Stimulated activated CD8-positive, alpha-beta memory T cell treated with anti-CD3 and anti-CD28 coated beads, Interleukin-4, amount 100 ng/mL, for 1 hour (primary cell): ENCODE measurements at places on chromosomes 12 and 14.

GRCh38 chr12:114321524-114321923, 84.4 kb downstream of the TBX5 start:
- no peak for DNase-seq

DNA sequence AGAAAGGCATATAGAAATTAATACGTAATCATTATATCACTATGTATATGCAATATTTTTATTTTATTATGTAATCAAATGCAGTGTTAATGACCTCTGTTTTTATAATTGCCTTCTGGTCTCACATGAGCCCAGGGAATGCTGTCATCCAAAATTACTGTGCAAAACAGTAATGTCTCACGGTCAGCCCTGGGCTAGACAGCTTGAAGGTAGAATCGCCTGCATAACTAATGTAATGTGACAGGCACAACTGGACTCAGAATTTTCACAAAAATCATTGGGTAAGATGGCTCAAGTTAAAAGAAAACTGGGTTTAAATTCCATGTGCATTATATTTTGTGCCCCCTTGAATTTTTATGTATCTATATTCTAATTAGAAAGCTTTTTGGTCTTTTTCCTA, 293.3 kb downstream of the PPFIA2 start:
- no peak for DNase-seq

DNA sequence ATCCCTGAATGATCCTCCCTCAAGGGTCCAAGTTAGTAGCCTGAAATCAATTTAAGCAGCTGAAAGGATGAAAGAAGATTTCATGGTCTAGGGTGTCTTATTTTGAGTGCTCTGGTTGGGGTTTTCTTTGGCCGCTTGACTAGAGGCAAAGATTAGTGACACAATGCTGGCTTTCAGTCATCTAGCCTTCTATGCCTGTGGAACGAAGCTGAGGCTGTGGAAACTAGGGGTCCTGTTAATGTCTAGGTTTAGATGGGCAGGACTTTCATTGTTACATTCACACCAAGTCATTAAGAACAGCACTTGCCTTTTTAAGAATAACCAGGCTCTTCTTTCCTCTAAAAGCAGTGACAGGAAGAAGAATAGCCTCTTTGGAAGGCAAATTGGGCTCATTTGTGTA, 253.8 kb upstream of the E2F7 start:
- DNase-seq: no peak

- no peak for DNase-seq
These were observed 11.5 kb upstream of the TBPL2 start for GRCh38 chr14:55451950-55452349.

DNA sequence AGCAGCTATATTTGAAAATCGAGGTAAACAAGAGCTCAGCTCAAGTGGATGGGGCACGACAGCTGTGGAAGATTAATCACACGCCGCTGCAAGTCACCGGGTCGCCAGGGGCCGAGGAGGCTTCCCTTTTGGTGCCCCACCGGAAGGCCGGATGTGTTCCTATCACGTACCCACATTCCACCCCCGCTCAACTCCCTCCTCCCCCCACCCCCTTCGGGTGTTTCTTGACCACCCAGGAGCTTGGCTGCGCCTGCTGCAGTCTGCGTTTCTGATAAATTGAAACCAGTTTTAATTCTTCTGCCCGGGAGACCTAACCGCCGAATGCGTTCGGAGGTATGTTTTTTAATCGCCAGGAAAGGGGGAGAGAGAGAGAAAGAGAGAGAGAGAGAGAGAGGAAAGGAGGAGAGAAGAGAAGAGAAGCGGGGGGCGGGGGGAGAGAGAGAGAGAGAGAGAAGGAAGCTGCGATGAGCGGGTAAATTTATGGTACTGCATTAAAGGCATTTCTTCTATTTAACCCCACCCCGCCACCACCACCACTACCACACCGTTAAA, 1.8 kb downstream of the SLC8A3 start:
- DNase-seq: no peak

- DNase-seq: no peak
These were observed 53.2 kb downstream of the TESC start for GRCh38 chr12:117046011-117046369.

DNA sequence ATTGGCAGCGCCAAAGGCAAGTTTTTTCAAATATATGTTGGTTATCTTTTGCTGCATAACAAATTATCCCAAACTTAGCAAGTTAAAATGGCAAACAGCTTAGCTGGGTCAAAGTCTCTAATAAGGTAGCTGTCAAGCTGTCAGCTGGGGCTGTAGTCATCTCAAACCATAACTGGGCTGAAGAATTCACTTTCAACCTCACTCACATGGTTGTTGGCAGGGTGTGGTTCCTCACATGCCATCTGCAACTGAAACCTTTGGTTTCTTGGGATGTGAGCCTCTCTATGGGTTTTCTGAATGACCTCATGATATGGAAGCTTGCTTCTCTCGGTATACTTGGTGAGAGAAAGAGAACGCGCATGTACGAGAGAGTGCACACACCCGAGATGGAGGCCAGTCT, 125.4 kb downstream of the LRIG3 start:
- DNase-seq: no peak

DNA sequence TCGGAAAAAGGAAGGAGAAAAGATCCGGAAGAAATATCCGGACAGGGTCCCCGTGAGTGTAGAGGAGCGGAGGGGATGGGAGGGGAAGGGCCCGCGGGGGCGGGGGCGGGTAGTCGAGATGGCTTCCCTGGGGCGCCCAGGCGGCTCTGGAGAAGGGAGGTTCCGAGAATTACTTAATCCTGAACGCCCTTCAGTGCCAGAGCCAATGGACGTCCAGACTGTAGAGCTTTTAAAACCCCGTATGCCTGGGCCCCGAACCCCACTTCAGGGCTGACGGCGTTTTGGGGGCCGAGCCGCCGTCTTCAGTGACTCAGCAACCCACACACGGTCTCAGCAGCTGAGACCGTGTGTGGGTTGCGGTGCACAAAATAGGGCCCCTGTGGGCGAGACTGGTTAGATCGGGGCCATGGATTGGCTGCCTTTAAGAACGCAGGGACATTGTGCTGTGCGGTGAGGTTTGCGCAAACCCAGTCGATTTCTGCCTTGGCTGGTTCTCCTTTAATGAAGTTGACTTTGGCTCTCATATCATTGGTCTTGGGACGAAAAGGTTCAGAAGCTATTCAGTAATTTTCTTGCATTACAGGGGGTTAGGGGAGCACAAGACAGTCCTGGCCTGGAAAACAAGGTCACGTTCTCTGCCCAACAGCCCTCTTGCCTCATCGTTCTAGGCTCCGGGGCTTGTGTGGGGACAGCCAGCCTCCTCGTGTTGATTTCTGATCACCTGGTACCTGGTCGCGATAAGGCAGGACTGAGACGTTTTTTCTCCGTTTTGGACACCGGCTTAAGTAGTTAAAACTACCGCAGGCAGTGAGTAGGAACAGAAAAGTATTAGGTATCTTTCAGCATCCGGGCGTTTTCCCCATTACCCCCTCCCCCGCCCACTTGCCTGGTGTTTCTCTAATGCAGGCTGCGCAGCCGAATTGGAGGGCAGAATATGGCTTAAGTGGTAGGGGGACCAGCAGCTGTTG, 775 bp downstream of the GABARAPL1 start:
- peak; percentile 53 for DNase-seq

DNA sequence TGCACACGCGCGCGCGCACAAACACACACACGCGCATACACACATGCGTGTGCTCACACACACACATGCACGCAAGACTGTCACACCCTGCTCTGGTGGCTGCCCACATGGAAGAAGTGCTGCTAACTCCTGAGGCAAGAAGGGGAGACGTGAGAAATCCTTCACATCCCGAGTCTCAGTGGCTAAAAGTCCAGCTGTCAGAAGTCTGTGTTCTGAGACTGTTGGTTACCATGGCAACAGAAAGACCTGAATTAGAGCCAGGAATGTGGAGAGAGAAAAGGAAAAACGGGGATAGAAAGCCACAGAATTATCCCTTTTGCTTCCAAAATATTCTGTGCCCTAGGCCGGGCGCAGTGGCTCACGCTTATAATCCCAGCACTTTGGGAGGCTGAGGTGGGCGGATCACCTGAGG, 71.2 kb downstream of the PPFIBP1 start:
- no peak for DNase-seq

- no peak for DNase-seq
These were observed 8.4 kb downstream of the CATSPERB start for GRCh38 chr14:91723501-91723900.

DNA sequence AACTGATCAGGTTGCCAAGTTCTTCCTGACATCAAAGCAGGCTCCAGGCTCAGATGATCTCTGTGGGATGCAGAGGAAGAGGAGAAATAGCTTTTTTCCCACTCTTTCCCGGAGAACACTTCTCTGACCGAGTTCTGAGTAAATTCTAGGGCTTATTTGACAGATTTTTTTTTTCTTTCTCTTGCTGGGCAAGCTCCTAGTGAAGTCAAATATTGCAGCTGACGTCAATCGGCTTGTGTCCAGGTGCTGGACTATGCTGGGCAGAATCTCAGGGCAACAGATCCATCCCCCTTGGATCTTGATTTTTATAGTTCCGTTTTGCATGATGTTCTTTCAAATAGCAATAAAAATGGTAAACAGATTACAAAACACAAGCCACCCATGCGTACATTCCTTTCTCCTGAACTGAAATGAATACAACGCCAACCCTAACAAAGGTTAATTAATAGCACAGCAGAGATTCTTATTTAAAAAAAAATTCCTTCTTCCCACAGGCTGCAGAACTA, 182.2 kb downstream of the NOVA1 start:
- DNase-seq: no peak

DNA sequence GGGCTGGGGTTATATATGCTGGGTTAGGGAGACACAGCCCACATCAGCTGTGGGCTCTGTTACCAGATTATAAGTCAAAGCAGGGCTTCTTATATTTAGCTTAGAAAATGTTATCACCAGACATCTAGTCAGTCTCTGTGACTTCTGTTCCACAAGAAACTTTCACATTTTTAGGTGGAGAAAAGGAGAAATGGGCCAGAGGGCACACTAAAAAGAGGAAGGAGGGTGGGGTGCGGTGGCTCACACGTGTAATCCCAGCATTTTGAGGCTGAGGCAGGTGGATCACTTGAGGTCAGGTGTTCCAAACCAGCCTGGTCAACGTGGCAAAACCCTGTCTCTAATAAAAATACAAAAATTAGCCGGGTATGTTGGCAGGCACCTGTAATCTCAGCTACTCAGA, 28.0 kb upstream of the SLC38A1 start:
- no peak for DNase-seq

DNA sequence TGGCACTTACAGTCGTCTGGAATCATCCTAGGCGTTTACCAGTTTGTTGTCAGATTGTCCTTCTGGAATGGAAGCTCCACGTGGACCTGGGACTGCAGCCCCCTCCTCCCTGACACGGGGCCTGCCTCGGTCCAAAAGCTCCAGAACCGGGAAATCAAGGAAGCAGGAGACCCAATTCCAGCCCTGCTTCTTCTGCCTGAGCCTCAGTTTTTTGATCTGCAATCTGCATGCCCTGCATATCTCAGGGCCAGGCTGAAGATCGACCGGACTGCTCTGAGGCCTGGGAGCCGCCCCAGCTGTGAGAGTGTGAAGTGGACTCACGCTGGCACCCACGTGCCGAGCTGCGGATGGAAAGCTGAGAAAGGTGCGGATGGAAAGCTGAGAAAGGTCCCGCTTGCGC, 98.6 kb downstream of the SETD3 start:
- DNase-seq: no peak

DNA sequence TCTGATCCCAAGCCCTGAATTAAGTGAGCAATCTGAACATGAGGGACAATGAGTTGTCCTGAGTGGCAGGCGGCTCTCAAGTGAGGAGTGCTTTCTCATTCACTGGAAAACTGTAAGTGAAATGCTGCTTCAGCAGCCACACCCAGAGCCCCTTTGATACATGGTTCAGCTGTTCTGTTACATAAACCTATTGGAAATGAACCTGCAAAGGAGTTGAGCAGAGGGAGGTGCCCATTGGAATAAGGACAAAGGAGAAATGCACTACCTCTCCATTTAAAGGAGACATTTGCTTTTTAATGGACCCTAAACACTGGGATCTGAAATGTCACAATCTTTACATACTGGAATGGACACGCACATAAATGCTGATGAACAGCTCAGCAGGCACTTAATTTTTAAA, 169.9 kb downstream of the CACNA1C start:
- DNase-seq: no peak

DNA sequence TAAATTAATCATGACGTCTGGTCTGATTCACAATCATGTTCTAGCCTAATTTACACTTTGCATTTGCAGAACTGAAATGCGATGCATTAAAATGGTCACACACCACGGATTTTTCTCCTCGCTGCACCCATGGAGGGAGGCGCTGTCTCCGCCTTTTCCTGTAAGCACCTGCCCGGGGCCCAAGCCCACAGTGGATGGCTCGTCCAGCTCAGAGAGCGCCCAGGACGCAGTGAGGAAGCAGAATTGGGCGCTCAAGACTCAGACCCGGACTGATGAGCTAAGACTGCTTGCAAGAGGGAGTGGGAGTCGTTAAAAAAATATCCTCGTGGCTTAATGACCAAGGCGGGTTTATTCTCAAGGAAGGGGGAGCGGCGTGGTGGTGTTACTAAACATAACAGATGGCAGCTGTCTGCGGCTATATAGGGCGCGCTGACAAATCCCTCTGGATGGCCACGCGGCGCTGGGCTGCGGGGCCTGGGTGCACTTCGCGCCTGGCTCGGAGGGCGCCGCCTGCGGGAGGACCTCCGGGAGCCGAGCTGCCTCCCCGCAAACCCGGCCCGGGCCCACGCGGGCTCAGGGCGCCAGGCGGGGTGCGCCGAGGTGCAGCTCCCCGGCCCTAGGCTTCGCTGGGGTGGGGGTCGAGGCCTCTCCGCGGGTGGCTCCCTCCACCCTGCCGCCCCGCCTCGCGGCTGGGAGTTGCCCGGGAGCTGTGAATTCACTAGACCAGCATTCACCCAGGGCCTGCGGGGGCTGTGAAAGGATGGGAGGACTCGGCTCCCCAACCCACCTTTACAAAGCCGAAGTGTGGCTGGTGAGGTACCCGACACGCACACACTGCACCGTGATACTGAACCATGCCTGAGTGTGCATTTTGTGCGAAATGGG, 78.7 kb downstream of the PPM1A start:
- no peak for DNase-seq

- DNase-seq: no peak
These were observed 92.5 kb upstream of the NAP1L1 start for GRCh38 chr12:76176940-76177339.

DNA sequence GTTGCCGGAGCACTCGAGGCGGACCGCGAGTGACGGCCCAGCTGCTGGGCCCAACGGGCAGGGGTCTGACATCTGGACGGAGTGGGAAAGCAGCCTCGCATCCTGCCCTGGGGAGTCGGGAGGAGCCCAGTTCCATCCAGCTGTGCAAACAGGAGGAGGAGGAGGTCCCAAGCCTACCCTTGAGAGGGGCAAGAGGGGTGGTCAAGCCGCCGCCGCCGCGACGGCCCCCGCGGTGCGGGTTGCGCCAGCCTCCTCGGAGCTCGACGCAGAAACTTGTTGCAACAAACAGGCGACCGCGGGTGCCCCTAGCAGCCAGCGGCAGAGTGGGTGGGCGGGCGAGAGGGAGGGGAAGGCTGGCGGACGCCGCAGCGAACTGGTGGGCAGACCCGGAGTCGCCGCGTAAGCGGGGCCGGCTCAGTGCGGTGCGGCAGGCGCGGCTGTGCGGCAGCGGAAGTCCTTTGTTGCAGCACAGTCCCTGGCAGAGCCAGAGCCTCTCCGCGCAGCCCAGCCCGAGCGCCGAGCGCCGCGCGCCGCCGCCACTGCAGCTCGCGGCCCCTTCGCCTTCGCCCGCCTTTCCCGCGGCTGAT, at the start of gene ZBTB1:
TSS of gene ZBTB1 (plus strand) at position 461 of the 587 bp plus-strand sequence. CDS start 16,735 bp downstream, outside the sequence.
- peak; percentile 68 for DNase-seq

- DNase-seq: no peak
These were observed at the start of gene GLI1 for GRCh38 chr12:57459750-57460467. Gene GLI1 (plus strand): TSS chr12:57459785. CDS start chr12:57463692, 3,907 bp downstream.
